ENCODE measurements at places on chromosomes 12 and 14. TPM values are rescaled to one million over a fixed set of nuclear protein-coding genes. Genes with fewer than 3 reads are reported as not detected.

- no peaks in the 10 kb centered on the region for H3K4me1 ChIP-seq
- no peak overlapping the region for H3K4me3 ChIP-seq
- H3K27me3 ChIP-seq, result no peaks in the 10 kb centered on the region
Observed at GRCh38 chr12:99281277-99281676, 366.3 kb upstream of the GARIN6 start.

DNA sequence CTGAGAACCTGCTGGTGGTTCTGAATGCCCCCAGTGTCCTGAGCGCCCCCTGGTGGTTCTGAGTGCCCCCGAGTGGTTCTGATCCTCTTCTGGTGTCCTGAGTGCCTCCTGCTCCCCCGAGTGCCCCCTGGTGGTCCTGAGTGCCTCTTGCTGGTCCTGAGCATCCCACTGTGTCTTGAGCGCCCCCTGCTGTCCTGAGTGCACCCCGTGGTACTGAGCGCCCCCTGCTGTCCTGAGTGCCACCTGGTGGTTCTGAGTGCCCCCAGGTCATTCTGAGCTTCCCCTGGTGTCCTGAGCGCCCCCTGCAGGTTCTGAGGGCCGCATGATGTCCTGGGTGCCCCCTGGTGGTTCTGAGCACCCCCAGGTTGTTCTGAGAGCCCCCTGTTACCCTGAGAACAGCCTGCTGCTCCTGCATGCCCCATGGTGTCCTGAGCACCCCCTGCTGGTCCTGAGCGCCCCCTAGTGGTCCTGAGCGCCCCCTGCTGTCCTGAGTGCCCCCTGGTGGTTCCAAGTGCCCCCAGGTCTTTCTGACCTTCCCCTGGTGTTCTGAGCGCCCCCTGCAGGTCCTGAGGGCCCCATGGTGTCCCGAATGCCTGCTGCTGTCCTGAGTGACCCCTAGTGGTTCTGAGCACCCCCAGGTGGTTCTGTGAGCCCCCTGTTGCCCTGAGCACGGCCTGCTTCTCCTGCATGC, 1165.4 kb downstream of the TMEM121 start:
- H3K27me3 ChIP-seq, result no peaks in the 10 kb centered on the region
- no peak overlapping the region for H3K4me3 ChIP-seq
- H3K27ac ChIP-seq, result no peak overlapping the region
- DNase-seq, result no peak

The FAM90A1 gene
- not detected for total RNA-seq

- no peak for DNase-seq
- H3K4me1 ChIP-seq, result peaks cover 19% of the 10 kb centered on the region
- H3K36me3 ChIP-seq, result no peaks in the 10 kb centered on the region
- H3K27me3 ChIP-seq, result no peaks in the 10 kb centered on the region
- H3K4me3 ChIP-seq, result no peak overlapping the region
- no peak overlapping the region for H3K27ac ChIP-seq
Observed at GRCh38 chr12:16474801-16475200, 127.4 kb downstream of the MGST1 start.

The RIPK3 gene
- total RNA-seq, result 3.9 TPM

- no peaks in the 10 kb centered on the region for H3K4me1 ChIP-seq
- H3K27me3 ChIP-seq, result no peaks in the 10 kb centered on the region
- DNase-seq, result no peak
Observed at GRCh38 chr14:74988993-74989392, 13.7 kb upstream of the EIF2B2 start.

The MAP3K9 gene
- total RNA-seq, result 0.36 TPM

GRCh38 chr12:8687846-8688601, 9.8 kb upstream of the RIMKLB start:
- H3K4me3 ChIP-seq, result no peak overlapping the region
- peaks cover 36% of the 10 kb centered on the region for H3K4me1 ChIP-seq
- peak; percentile 94 for DNase-seq

DNA sequence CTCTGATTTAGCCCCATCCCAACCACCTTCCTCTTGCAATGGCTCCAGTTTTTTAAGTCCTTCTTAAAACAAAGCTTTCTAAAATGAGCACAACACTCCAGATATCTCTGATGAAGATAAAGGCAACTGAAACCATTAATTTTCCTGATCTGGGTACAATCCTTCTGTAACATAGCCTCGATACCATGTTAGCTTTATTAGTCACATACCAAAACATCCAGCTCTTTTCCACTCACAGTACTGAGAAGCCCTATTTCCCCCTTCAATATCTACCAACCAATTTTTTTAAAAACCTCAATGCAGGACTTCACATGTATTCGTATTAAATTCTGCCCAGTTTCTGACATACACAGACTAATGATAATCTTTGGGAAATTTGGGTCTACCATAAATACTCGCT, 105.9 kb downstream of the MED13L start:
- no peaks in the 10 kb centered on the region for H3K27me3 ChIP-seq
- no peaks in the 10 kb centered on the region for H3K36me3 ChIP-seq
- no peak for DNase-seq
- H3K4me1 ChIP-seq, result peaks cover 39% of the 10 kb centered on the region

- H3K27ac ChIP-seq, result no peak overlapping the region
- H3K4me3 ChIP-seq, result no peak overlapping the region
- no peaks in the 10 kb centered on the region for H3K36me3 ChIP-seq
- H3K4me1 ChIP-seq, result no peaks in the 10 kb centered on the region
Observed at GRCh38 chr14:80404413-80404812, 193.1 kb upstream of the DIO2 start.

The CCDC197 gene
- total RNA-seq, result not detected

- peaks cover 40% of the 10 kb centered on the region for H3K4me1 ChIP-seq
- no peaks in the 10 kb centered on the region for H3K27me3 ChIP-seq
- DNase-seq, result peak; percentile 69
- peak overlapping the region; percentile 95 for H3K4me3 ChIP-seq
- peaks cover 9% of the 10 kb centered on the region for H3K36me3 ChIP-seq
Observed at GRCh38 chr12:124917841-124918621, 3.6 kb upstream of the UBC start.

GRCh38 chr12:41205070-41205709, 17.1 kb downstream of the PDZRN4 start:
- DNase-seq, result no peak
- peak overlapping the region; percentile 28 for H3K4me3 ChIP-seq
- peak overlapping the region; percentile 78 for H3K27ac ChIP-seq
- no peaks in the 10 kb centered on the region for H3K4me1 ChIP-seq
- no peaks in the 10 kb centered on the region for H3K27me3 ChIP-seq
- H3K36me3 ChIP-seq, result no peaks in the 10 kb centered on the region

The GLIPR1L1 gene
- not detected for total RNA-seq

GRCh38 chr12:66072135-66072534, 58.4 kb downstream of the LLPH start:
- H3K36me3 ChIP-seq, result no peaks in the 10 kb centered on the region
- H3K4me3 ChIP-seq, result no peak overlapping the region
- H3K27ac ChIP-seq, result no peak overlapping the region
- no peaks in the 10 kb centered on the region for H3K27me3 ChIP-seq

The ZNF605 gene
- total RNA-seq, result 7.1 TPM

- H3K36me3 ChIP-seq, result no peaks in the 10 kb centered on the region
- no peaks in the 10 kb centered on the region for H3K27me3 ChIP-seq
- no peak overlapping the region for H3K27ac ChIP-seq
Observed at GRCh38 chr12:127304751-127305725, 961.9 kb upstream of the TMEM132C start.

GRCh38 chr12:97047361-97047760, 140.3 kb downstream of the NEDD1 start:
- DNase-seq, result no peak
- H3K36me3 ChIP-seq, result no peaks in the 10 kb centered on the region
- no peaks in the 10 kb centered on the region for H3K4me1 ChIP-seq
- no peak overlapping the region for H3K27ac ChIP-seq

The IFNG-AS1 gene
- total RNA-seq, result not detected

The RHEBL1 gene
- not detected for total RNA-seq

- no peaks in the 10 kb centered on the region for H3K4me1 ChIP-seq
- no peaks in the 10 kb centered on the region for H3K36me3 ChIP-seq
- no peaks in the 10 kb centered on the region for H3K27me3 ChIP-seq
- H3K27ac ChIP-seq, result no peak overlapping the region
Observed at GRCh38 chr14:81402123-81402495, 2.0 kb upstream of the STON2 start.

- no peak overlapping the region for H3K4me3 ChIP-seq
Observed at GRCh38 chr14:95195031-95195430, 37.7 kb upstream of the DICER1 start.

DNA sequence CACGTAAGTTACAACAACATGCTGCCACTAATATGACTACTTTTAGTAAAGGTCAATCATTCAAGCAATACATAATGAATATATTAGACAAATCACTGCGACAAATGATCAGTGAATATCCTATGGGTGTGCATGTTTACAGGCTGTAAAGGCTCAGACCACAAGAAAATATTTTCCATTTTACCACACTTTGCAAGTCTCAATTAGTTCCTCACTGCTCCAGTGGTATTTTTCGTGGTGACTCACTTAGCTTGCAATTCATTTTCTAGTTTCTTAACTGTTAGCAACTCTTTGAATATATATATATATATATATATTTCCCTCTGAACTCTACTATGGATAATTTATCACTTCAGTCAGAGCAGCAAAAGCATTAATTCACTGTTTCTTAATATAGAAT, 96.9 kb downstream of the EML5 start:
- no peak overlapping the region for H3K27ac ChIP-seq
- no peak for DNase-seq
- no peaks in the 10 kb centered on the region for H3K4me1 ChIP-seq
- H3K36me3 ChIP-seq, result no peaks in the 10 kb centered on the region

GRCh38 chr12:25960961-25961360, 2.5 kb downstream of the RASSF8 start:
- no peak for DNase-seq
- H3K27ac ChIP-seq, result peak overlapping the region; percentile 93
- peak overlapping the region; percentile 93 for H3K4me3 ChIP-seq
- H3K4me1 ChIP-seq, result no peaks in the 10 kb centered on the region
- H3K36me3 ChIP-seq, result no peaks in the 10 kb centered on the region

DNA sequence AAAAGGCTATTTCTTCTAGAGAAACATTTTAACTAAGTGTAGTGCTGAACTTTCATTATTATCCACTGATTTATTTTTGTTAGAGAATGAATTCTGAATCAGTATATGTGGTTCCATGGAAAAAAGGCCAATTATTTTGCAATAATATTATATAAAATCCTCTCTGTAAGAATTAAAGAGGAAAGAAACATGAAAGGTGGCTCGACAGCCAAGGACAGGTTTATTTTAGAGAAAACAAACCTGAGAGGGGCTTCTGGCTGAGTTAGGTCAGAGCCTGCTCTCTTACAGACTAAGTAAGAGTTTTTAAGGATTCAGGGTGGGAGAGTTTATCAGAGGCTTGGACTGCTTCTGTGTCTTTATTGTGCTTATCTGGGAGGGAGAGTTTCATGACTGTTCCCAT, 46.7 kb upstream of the GUCY2C start:
- H3K4me1 ChIP-seq, result no peaks in the 10 kb centered on the region
- no peaks in the 10 kb centered on the region for H3K27me3 ChIP-seq
- H3K4me3 ChIP-seq, result no peak overlapping the region
- H3K36me3 ChIP-seq, result no peaks in the 10 kb centered on the region

GRCh38 chr12:3131129-3131528, 54.0 kb downstream of the TSPAN9 start:
- no peak overlapping the region for H3K4me3 ChIP-seq
- H3K36me3 ChIP-seq, result no peaks in the 10 kb centered on the region
- peaks cover 17% of the 10 kb centered on the region for H3K4me1 ChIP-seq
- H3K27me3 ChIP-seq, result no peaks in the 10 kb centered on the region

GRCh38 chr14:39279515-39279914, 45.8 kb downstream of the MIA2 start:
- H3K27ac ChIP-seq, result no peak overlapping the region
- no peaks in the 10 kb centered on the region for H3K27me3 ChIP-seq
- no peaks in the 10 kb centered on the region for H3K36me3 ChIP-seq
- H3K4me3 ChIP-seq, result no peak overlapping the region
- H3K4me1 ChIP-seq, result peaks cover 11% of the 10 kb centered on the region

DNA sequence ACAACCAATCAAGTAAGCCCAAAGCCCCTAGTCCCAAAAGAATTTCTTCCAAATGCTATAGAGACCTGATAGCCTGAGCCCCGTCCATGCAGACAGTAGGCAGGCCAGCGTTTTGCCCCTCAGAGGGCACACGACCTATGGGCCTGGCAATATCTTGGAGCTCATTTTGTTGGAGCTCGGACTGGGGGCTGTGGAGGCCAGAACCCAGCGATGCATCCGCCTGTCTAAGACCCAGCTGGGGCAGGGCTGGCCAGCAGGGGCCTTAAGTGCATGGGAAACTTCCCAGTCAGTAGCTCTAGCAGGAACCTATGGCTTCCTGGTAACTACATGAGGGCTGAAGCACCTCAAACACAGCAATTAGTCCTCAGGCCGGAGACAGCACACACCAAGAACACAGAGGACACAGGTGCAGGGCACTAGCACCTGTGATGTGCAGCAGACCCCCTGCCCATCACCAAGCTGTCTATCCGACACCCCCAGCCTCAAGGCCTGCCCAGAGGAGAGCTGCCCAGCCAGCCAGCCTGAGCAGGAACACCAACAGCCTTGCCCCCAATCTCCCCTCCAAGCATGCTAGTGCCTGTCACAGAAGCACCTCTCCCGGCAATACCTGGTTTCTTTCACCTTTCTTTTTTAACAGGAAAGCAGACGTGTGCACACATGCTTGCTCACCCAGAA, 50.8 kb downstream of the ARL6IP4 start:
- no peaks in the 10 kb centered on the region for H3K4me1 ChIP-seq
- no peak overlapping the region for H3K27ac ChIP-seq
- H3K36me3 ChIP-seq, result peaks cover 45% of the 10 kb centered on the region
- H3K27me3 ChIP-seq, result no peaks in the 10 kb centered on the region
- DNase-seq, result no peak

- no peaks in the 10 kb centered on the region for H3K27me3 ChIP-seq
- no peak overlapping the region for H3K4me3 ChIP-seq
- H3K4me1 ChIP-seq, result no peaks in the 10 kb centered on the region
- H3K27ac ChIP-seq, result peak overlapping the region; percentile 41
- no peak for DNase-seq
- H3K36me3 ChIP-seq, result no peaks in the 10 kb centered on the region
Observed at GRCh38 chr12:93115646-93116045, 186.6 kb upstream of the EEA1 start.

The ZNF84 gene
- total RNA-seq, result 30.7 TPM

GRCh38 chr14:43471595-43471994, 1035.5 kb downstream of the FSCB start:
- H3K4me3 ChIP-seq, result no peak overlapping the region
- no peaks in the 10 kb centered on the region for H3K27me3 ChIP-seq
- no peaks in the 10 kb centered on the region for H3K36me3 ChIP-seq
- DNase-seq, result no peak
- no peak overlapping the region for H3K27ac ChIP-seq

DNA sequence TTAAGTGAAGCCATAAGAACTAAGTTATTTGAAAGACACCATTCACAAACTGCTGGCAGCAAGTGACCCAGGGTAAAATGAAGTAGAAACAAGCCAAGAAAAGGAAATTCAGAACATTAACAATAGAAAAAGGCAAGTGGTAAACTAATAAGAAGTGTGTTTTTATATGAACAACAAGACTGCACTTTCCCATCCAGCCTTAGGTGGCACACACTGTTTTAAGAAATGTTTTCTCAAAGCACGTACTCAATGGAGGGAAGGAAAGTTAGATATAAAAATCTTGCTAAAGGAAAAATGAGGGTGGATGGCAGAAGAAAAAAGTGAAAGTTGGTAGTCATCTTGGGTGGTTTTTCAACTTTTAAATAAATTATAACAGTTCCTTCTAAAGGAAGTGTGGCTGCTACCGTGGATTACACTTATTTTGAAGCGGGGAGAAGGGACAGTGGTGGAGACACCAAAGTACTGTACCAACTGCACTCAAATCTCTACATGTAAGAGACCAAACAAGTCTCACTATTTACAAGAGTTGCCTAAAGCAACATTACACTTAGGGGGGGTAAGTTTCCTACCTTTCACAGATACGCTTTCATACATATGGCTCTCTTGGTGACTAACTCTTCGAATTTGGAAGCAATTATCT, 58.8 kb downstream of the SEL1L start:
- H3K36me3 ChIP-seq, result peaks cover 49% of the 10 kb centered on the region
- H3K4me1 ChIP-seq, result peaks cover 7% of the 10 kb centered on the region
- no peak for DNase-seq
- H3K4me3 ChIP-seq, result no peak overlapping the region

The LUM gene
- 363 TPM for total RNA-seq
